ENCODE measurements at places on chromosomes 3 and 15.

GRCh38 chr3:9384141-9384828 is 13.1 kb upstream of the SETD5 start:
- DNase-seq = no peak

DNA sequence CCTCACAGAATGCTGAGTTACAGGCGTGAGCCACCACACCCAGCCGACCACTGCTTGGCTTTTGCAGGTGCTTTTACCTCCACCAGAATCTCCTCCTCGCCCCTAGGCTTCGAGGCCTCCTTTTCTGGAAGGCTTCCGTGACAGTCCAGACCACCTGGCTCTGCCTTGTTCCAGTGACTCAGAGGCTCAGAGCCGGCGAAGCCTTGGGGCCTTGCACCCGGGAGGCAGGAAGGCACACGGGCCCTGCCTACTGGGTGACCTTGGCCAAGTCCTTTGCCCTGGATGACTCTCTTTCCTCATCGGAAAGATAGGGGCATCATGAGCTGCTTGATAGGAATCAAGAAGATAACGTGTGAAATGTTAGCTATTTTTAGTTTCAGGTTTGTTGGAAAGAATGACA is 31.3 kb upstream of the FURIN start:
- DNase-seq = no peak

DNA sequence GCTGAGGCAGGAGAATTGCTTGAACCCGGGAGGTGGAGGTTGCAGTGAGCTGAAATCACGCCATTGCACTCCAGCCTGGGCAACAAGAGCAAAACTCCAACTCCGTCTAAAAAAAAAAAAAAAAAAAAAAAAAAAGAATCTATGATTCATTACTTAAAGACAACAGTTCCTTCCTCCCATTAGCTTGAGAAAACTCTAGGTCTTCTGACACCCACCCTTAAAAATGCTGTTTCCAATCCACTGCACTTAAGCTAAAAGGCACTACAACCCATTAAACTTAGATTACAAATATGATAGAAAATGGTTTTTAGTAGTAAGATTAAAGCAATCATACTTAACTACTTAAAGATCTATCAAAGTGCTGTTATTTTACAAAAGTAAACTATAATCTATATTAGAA is 40.0 kb upstream of the BHLHE40 start:
- DNase-seq = no peak

- no peak for DNase-seq
These were observed 1.9 kb upstream of the RMDN3 start for GRCh38 chr15:40756938-40757337.

GRCh38 chr15:91099995-91100813 is at the start of gene SV2B:
Gene SV2B (plus strand): TSS chr15:91100257. CDS start chr15:91226264, 126,007 bp downstream.
- DNase-seq = peak; percentile 53

DNA sequence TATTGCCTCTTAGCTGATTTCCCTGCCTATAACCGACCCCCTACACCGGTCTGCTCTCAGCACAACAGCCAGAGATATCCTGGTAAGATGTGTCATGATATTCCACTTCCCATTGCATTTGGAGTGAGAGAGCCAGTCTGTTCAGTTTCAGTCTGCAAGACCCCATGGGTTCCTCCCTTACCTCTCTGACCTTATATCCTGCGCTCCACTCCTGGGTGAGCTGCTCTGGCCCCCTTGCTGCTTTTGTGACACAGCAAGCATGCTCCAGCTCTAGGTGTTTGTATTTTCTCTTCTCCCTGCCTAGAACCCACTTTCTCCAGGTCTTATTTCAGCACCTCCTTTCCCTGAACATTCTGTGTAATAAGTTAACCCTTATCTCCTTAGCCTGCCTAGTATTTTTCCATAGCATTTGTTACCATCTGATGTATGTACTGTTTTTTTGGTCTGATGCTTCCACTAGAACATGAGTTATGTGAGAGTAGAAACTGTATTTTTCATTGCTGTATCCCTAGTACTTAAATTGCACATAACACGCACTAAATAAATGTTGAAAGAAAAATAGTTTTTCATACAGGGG is 44.2 kb downstream of the CMTM8 start:
- no peak for DNase-seq

GRCh38 chr3:55343486-55344357 is 143.4 kb downstream of the WNT5A start:
- DNase-seq = no peak

DNA sequence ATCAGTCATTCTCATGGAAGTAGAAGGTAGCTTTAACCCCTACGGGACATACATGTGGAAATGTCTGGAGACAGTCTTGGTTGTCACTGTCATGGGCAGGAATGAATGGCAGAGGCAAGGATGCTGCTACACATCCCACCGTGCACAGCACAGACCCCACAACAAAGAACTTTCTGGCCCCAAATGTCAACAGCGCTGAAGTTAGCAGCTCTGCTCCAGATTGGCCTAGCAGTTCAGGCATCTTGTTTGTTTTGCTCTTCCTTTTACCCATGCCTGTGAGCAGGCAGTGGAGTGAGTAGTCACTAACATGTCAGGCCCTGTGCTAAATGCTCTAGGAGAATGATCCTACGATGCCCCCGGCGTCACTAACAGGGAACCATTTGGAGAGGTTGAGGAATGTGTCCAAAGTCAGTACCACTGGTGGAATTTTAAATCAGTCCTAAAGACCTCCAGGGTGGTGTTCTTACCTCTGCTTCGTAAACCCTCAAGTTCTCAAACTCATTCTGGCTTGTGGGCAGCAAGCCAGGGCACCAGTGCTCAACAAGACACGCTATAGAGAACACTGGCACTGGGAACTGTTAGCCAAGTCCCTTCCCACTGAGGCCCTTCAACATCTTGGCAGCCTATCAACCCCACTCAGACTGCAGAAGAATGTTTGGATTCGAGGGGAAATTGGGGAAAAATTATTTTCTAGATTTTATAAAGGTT is 142.2 kb downstream of the FOXP1 start:
- no peak for DNase-seq

DNA sequence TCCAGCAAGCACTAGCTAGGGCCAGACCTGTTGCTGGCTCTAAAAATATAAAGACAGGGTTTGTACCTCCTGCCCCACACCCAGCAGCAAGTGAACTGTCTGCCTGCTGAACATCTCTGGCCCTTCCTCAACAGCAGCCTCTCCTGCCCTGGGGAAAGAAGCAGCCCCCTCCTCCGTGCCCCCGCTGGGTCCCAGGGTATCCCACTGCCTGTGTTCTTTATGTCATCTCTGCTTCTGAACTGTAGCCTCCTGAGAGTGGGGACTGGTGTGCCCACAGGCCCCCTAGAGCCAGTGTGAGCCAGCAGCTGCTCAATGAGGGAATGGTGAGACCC is 54.5 kb downstream of the ACAD9 start:
- DNase-seq = no peak

Data from NCI-H524 (cell line).